ENCODE measurements at places on chromosomes 1 and 21. TPM values are rescaled to one million over a fixed set of nuclear protein-coding genes. Genes with fewer than 3 reads are reported as not detected.

The RIPPLY3 gene
- 0.73 TPM for total RNA-seq

The KRTAP13-2 gene
- total RNA-seq = not detected

The KRTAP21-2 gene
- total RNA-seq = not detected

The CDC7 gene
- total RNA-seq = 6.7 TPM

The NBPF1 gene
- total RNA-seq = 27.1 TPM

The LRRC39 gene
- 0.15 TPM for total RNA-seq

The GPR153 gene
- total RNA-seq = 1.2 TPM

The MEX3A gene
- 2.8 TPM for total RNA-seq

The DAP3 gene
- 151 TPM for total RNA-seq
